ENCODE measurements at places on chromosomes 11 and 22. TPM values are rescaled to one million over a fixed set of nuclear protein-coding genes. Genes with fewer than 3 reads are reported as not detected.

Gene GALNT18
- 6.8 TPM for total RNA-seq

DNA sequence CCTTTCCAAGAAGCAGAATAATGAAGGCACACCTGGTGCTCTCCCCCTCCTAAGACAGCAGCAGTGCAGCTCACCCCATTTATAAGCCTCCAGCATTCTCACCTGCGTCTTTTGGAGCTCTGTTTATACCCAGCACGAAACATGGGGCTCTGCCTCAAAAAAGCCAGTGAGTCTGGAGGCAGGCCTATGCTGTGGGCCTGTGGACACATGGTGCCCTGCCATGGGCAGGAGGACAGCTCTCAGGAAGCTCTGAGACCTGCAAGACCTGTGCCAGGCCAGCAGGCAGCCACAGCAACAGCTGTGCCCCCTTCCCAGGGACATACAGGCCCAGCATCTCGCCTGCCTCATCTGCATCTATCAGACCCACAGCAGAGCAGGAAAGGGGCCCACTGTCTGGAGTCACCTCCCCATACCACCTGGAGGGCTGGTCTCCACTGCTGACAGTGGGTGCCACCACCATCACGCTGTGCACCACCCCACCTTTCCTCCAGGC is 64.2 kb downstream of the DGCR2 start:
- H3K4me1 ChIP-seq: peaks cover 3% of the 10 kb centered on the region
- H3K27me3 ChIP-seq: no peaks in the 10 kb centered on the region
- H3K36me3 ChIP-seq: peaks cover 16% of the 10 kb centered on the region
- no peak overlapping the region for H3K4me3 ChIP-seq
- no peak for DNase-seq

DNA sequence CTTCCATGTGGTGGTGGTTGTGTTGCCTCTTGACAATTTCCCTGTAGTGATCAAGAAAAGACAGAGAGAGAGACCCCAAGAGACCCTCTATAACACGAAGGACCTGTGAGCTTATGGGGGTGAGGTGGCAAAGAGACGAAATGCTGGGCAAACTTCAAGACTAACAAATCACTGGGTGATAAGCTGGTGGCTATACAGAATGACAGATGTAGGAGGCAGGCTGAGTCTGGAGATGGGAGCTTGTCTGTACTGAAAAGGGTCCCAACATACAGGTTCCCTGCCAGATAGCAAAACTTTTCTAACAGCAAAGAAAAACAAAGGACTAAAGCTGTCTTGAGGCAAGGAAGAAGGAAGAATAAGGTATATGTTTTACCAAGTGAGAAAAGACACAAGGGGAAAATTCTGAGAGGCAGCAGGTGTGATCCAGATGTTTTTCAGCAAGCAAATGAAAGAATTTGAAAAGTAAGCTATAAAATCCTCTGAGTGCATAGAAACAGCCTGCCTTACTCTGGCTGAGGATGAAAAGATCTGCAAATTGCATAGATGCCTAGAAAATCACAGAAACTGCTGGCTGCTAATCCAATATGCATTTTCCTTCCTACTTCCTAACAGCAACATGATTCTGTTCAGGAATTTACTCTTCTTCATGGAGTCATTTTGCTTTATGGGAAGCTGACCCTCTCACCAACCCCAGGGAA is 21.9 kb upstream of the LYVE1 start:
- DNase-seq: no peak
- H3K4me3 ChIP-seq: no peak overlapping the region
- H3K36me3 ChIP-seq: no peaks in the 10 kb centered on the region
- H3K27ac ChIP-seq: no peak overlapping the region
- no peaks in the 10 kb centered on the region for H3K4me1 ChIP-seq

DNA sequence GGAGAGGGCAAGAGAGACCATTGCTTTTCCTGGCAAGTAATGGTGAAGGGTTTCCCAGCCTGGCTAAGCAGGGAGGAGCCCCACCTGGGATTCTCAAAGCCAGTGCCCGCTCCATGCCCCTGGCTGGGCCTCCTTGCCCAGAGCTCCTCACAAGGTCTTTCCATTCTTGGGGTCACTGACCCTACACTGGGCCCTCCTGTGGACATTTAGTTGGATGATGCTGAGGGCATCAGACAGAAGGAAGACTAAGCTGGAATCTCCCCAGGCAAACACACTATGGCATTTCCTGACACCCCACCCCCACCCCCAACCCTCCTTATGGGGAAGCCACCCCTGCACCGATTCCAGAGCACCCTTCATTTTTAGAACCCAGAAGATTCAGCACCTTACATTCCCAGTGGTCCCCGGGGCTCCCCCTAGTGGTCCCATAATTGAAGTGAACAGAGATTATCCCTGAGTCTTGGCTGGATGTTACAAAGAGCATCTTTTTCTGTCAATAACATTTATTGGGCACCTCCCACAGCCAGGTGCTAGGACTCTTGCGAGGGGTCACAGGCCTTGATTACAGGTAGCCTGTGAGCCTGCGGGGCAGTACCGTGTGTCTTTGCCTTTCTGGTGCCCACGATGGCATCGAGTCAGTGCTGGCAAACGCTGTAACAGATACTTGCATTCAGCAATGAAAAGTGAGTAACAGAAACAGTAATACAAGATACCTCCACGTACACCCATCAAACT is 548.5 kb downstream of the BUD13 start:
- H3K27ac ChIP-seq: no peak overlapping the region
- H3K4me1 ChIP-seq: no peaks in the 10 kb centered on the region
- peak; percentile 66 for DNase-seq
- H3K4me3 ChIP-seq: no peak overlapping the region
- H3K36me3 ChIP-seq: no peaks in the 10 kb centered on the region

DNA sequence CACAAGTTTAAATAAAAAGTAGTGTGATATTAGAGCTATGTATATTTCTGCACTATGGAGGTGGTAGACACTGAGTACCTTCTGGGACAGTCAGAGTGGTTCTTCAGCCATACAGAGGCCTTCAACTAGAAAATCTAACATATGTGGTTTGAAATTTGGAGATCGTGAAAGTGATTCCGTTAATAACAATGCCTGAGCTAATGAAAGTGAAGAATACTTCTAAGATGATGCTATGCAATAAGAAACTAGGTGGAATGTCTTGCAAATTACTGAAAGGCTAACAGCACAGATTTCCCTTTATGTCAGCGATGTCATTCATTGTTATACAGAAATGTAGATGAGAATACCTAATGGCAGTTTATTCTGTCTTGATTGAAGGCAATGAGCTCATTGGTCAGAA is 1984.7 kb upstream of the RAG2 start:
- H3K4me3 ChIP-seq: no peak overlapping the region
- no peaks in the 10 kb centered on the region for H3K27me3 ChIP-seq
- H3K36me3 ChIP-seq: no peaks in the 10 kb centered on the region
- H3K4me1 ChIP-seq: no peaks in the 10 kb centered on the region
- no peak overlapping the region for H3K27ac ChIP-seq

DNA sequence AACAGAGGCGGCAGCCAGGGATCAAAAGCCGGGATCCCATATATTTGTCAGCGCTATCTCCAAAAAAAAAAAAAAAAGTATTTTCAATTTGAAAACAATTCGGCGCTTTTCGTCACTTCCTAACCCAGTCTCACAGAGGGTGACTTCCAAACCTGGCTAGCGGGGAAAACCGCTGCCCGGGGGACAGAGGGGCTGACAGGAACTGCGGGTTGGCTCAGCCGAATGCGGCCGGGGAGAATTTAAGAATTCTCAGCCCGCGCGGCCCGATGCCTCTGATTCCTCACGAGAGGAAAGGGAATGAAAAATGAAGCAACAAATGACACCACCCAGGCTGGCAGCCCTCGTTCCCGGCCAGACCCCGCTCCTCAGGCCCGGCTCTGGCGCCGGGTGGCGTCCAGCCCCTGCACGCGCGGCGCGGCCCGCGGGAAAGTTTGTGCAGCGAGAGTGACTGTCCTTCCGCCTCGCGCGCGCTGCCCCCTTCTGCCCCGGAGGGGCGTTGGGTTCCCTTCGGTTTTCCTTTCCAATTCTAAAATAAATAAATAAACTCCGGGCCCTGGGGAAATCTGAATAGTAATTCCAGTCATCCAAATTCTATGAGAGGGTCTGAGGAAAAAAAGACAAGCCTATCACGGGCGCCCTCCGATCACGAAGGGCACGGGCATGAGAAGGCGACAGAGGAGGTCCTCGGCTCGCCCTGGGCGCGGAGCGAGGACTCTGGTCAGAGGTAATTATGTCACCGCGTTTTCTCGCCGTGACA is 4.8 kb upstream of the PAX6 start:
- H3K36me3 ChIP-seq: no peaks in the 10 kb centered on the region
- peaks cover 69% of the 10 kb centered on the region for H3K27me3 ChIP-seq
- no peak overlapping the region for H3K27ac ChIP-seq
- no peak for DNase-seq

DNA sequence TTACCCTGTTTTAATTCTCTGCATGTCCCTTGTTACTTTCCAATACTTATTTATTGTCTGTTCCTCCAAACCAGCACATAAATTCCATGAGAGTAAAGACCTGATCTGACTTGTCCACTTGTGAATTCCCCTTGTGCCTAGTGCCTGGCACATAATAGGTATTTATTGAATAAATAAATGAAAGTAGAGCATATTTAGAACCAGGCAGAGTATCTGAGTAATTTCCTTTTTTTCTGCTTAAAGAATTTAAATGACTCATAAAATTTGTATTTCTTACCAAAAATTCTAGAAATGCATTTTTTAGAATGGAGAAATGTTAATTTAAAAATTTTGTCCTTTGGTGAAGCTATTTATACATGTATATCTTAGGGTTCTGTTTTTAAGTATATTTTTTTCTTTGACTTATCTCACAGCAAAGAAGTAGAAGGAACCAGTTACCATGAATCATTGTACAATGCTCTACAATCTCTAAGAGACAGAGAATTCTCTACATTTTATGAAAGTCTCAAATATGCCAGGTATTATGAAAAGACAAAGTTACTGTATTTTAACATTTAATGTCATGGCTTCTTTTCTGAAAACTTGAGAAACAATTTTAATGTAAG is 96.8 kb downstream of the ATM start:
- no peak overlapping the region for H3K4me3 ChIP-seq
- peaks cover 13% of the 10 kb centered on the region for H3K4me1 ChIP-seq
- peak overlapping the region; percentile 87 for H3K27ac ChIP-seq
- DNase-seq: no peak

GRCh38 chr11:111387363-111387762 is 8.3 kb upstream of the POU2AF1 start:
- H3K27ac ChIP-seq: no peak overlapping the region
- peaks cover 1% of the 10 kb centered on the region for H3K36me3 ChIP-seq
- no peak for DNase-seq
- H3K4me1 ChIP-seq: peaks cover 9% of the 10 kb centered on the region
- H3K27me3 ChIP-seq: peaks cover 4% of the 10 kb centered on the region

Gene SGSM1
- total RNA-seq: 0.13 TPM
